Stimulated activated CD8-positive, alpha-beta memory T cell treated with anti-CD3 and anti-CD28 coated beads, Interleukin-4, amount 100 ng/mL, for 1 hour (primary cell): ENCODE measurements at places on chromosomes 1 and 21.

- DNase-seq, result no peak
These were observed 149.9 kb upstream of the IGSF21 start for GRCh38 chr1:17957588-17958267.

GRCh38 chr1:202305168-202305567 lies 36.6 kb downstream of the UBE2T start:
- DNase-seq, result no peak

- DNase-seq, result no peak
These were observed 125.0 kb downstream of the PTPN14 start for GRCh38 chr1:214426426-214426812.

DNA sequence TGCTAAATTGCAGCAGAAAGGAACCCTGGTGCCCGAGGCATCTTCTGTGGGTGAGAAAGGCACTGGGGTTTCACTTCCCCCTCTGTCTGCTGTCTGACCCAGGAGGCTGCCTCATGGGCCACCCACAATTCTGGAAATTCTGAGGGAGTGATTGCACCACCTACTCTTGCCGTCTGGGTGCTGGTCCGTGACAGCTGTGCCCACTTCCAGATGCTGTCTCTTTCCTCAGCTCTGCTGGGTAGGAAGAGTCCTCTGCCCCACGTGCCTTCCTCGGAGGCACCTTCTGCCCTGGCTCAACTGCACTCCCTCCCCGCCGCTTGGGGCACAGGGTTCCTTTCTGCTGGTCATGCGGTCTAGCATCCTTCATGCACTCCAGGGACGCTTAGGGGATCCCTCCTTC lies 96.3 kb downstream of the ARHGEF10L start:
- DNase-seq, result no peak

GRCh38 chr1:39178541-39179431 lies 25.7 kb upstream of the MACF1 start:
- DNase-seq, result no peak
